ENCODE measurements at places on chromosomes 11 and 22.

GRCh38 chr11:122984186-122985011, 2.8 kb upstream of the BSX start:
- DNase-seq: no peak

DNA sequence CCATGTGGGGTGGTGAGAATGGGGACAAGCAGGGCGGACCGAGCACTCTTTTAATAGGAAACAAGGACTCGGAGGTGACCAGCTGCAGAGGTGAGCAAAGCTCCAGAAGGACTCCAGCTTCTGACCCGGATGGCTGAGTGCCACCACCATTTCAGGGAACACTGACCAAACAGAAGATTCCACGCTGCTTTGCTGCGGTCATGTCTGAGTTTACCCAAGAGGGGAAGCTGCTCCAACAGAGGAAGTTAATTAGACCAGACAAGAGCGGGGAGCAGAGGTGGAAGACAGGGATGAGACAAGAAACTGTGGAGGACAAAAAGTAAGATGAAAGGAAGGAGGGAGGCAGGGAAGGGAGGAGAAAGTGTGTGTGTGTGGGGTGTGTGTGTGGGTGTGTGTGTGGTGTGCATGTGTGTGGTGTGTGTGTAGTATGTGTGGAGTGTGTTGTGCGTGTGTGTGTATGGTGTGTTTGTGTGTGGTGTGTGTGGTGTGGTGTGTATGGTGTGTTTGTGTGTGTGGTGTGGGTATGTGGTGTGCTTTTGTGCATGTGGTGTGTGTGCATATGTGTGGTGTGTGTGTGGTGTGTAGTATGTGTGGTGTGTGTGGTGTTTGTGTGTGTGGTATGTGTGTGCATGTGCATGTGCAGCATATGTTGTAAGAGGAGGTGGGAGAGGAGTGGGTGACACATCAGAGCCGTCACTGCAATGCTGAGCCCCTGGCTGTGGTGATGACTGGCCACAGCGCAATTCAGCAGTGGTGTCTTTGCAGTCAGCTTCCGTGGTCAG, 82.2 kb upstream of the AKIP1 start:
- DNase-seq: no peak

DNA sequence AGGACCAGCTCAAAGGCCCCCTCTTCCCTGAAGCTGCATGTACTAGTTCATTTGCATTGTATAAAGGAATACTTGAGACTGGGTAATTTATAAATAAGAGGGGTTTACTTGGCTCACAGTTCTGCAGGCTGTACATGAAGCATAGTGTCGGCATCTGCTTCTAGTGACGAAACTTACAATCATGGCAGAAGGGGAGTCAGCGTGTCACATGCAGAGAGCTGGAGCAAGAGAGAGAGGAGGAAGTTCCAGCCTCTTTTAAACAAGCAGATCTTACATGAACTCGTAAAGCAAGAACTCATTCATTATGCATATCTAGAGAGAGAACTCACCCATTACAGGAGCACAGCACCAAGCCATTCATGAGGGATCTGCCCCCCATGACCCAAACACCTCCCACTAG, 7.1 kb upstream of the HMGXB4 start:
- no peak for DNase-seq

GRCh38 chr11:73155102-73155501, 13.0 kb upstream of the FCHSD2 start:
- no peak for DNase-seq

DNA sequence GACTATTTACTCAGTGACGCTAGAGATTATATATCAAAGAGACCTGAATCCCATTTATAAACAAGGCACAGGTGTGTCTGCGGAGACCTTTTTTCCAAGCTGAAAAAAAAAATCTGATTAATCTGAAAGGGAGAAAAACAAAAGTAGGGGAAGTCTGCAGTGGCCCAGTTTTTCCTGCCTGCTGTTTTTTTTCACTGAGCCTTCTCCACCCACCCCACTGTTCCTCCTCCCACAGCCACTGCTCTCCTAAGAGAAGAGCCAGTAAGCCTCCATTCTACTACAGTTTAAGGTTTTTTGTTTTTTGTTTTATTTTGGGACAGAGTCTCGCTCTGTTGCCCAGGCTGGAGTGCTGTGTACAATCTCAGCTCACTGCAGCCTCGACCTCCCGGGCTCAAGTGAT, 18.4 kb downstream of the ARFGAP2 start:
- DNase-seq: no peak

DNA sequence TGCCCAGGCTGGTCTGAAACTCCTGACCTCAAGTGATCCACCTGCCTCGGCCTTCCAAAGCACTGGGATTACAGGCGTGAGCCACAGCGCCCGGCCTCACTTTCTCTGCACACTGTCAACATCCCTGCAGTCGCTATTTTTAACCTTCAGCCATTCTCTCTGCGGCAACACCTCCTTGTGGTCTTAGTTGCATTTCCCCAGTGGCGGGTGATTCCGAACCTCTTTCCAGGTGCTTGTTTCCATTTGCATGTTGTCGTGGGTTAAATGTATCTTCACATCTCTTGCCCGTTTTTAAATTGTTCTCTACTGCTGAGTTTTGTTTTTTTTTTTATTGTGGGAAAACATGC, 2.2 kb upstream of the SCT start:
- no peak for DNase-seq

DNA sequence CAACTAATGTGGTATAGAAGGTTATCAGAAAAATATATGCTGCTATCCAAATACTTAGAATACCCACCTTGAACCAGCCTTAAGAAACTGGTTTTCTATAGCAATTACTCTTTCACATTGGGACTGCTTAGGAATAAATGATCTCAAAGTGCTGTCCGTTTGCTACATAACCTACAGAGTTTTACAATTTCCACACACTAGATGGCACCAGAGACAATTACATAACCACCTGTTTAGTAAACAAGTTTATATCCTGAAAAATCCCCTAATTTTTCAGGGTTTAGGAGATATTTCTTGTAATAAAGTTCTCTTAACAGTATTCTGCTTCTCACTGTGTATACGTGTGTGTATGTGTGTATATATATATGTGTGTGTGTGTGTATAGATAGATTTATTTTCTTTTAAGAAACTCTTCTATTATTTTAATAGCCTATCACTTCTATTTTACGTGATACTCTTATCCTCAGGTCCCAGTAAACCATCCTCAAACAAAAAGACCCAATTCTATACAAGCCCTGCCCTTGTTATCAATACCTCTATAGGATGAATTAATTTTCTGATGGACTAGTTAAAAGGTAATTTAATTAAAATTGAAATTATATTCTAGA, 6.7 kb upstream of the OR5I1 start:
- DNase-seq: no peak

GRCh38 chr11:40508303-40508702, 951.1 kb downstream of the LRRC4C start:
- no peak for DNase-seq

GRCh38 chr11:16133867-16134266, 222.5 kb downstream of the SOX6 start:
- DNase-seq: no peak

- no peak for DNase-seq
Measured at GRCh38 chr11:96333191-96333719, 9.7 kb downstream of the MAML2 start.

GRCh38 chr11:74319139-74319816, 7.8 kb upstream of the P4HA3 start:
- no peak for DNase-seq

GRCh38 chr22:25655371-25655935, 86.5 kb upstream of the MYO18B start:
- DNase-seq: no peak

DNA sequence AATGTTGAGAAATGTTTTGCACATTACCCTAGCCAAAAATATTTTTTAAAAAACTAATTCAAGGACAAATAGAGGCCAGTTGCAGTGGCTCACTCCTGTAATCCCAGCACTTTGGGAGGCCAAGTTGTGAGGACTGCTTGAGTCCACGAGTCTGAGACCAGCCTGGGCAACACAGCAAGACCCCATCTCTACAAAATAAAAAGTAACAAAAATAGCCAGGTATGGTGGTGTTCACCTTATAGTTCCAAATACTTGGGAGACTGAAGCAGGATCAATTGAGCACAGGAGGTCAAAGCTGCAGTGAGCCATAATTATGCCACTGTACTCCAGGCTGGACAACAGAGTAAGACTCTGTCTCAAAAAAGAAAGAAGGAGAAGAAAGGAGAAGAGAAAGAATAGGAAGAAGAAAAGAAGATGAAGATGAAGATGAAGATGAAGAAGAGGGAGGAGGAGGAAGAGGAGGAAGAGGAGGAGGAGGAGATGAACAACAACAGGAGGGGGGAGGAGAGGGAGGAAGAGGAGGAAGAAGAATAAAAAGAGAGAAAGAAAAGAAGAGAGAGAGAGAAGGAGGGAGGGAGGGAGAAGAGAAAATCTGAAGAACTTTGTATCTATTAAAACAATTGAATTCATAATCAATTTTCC, 136.5 kb downstream of the TTC28 start:
- no peak for DNase-seq

GRCh38 chr11:57210781-57211180, 26.3 kb downstream of the APLNR start:
- no peak for DNase-seq

- DNase-seq: no peak
Measured at GRCh38 chr22:46106279-46107022, 43.9 kb upstream of the PPARA start.

GRCh38 chr11:33668468-33668825, 32.2 kb downstream of the C11orf91 start:
- no peak for DNase-seq

Measured in stimulated activated CD8-positive, alpha-beta memory T cell treated with anti-CD3 and anti-CD28 coated beads, Interleukin-15, amount 100 ng/mL, for 1 hour (primary cell).